T-helper 9 cell (primary cell): ENCODE measurements at places on chromosomes 11 and 22.

DNA sequence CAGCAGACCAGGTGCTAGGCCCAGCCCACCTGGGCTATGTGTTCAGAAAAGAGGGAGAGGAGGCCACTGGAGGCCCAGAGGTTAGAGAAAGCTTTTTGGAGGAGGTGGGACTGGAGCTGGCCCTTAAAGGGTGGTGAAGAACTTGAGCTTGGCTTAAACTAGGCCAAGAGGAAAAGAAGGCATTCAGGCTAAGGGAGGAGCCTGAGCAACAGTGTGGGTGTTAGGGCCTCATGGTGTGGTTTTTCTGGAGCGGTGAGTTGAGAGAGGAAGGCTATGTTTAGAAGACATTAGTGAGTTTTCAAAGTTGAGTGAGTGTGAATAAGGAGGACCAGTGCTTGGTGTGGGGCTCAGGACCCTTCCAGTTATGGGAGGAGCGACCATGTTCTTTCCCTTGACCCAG, 6.2 kb downstream of the TAF6L start:
- DNase-seq, result no peak

GRCh38 chr11:60989093-60989650, 17.7 kb downstream of the CD6 start:
- DNase-seq, result no peak

DNA sequence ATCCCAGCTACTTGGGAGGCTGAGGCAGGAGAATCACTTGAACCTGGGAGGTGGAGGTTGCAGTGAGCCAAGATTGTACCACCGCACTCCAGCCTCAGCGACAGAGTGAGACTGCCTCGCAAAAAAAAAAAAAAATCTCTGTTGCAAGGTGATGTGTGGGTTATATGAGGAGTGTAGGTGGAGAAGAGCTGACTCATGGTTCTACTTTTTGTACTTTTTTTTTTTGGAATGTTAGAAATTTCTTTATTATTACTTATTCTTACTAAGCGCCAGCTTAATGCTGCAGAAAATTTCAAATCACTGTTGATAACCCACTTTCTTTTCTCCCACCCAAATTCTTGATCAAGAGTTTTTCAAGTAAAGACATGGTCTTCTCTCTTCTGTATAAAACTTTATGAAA, 29.6 kb upstream of the DNAJB13 start:
- DNase-seq, result no peak

DNA sequence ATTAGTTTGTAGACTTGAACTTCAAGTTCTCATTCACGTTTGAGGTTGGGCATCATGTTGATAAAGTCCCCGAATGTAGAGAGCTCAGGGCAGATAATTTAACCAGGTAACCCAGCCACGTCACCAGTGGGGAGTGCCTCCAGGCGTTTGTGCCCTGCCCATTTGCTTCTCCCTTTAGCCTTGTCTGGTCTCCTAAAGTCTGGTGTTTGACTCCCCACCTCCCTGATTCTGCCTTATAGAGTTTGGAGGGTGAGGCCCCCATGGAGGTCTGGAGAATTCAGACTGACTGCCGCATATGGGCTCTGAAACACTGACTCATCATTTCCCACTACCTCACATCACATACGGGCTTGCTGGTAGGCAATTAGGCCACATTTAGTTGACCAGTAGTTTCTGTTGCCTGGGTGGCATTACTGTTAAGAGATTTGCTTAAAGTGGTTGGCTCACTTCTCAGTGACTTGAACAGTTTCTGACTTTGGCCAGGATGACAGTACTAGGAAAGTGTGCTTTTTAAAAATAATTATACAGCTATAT, 99.3 kb upstream of the GAL start:
- DNase-seq, result no peak
